ENCODE measurements at places on chromosomes 1 and 21.

DNA sequence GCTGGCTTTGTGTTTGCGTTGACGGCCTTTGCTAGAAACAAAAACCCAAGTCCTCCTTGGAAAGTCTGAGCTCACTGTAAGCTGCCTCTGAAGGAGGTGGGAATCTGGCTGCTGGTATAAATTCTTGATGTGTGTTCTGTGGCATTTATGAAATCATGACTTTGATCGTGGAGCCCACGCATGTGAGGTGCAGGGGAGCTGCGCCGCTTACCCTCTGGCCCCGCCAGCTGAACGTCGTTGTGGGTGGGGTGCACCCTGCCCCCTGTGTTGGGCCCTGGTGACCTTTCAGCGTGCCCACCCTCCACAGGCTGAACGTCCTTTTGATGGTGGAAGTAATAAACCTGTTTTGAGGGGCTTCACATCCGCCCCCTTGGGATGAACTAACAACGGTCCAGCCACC, 21.2 kb upstream of the DIP2A start:
- no peak for DNase-seq

- no peak for DNase-seq
Measured at GRCh38 chr1:27557596-27558340, 46.2 kb downstream of the AHDC1 start.

DNA sequence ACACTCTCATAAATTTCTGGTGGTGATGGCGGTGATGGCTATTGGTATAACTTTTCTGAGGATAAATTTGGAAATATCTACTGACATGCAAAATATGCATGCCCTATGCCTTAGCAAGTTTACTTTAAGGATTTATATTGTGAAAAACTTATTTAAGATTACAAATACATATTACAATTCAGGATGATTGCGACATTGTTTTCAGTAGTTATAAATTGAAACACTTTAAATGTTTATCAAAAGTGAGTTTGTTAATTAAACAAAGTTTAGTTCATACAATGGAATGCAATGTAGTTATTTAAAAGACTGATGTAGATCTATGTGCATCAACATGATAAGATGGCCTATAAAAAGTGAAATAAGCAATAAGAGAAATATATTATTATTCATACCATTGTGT, 331.3 kb upstream of the NR5A2 start:
- no peak for DNase-seq

- DNase-seq, result peak; percentile 69
Measured at GRCh38 chr1:65264197-65264929, 45.0 kb upstream of the DNAJC6 start.

GRCh38 chr1:210358626-210359025, 29.9 kb downstream of the HHAT start:
- no peak for DNase-seq

GRCh38 chr1:245258271-245258920, 103.6 kb downstream of the KIF26B start:
- DNase-seq, result no peak

- DNase-seq, result no peak
Measured at GRCh38 chr1:60818969-60819701, 263.2 kb upstream of the NFIA start.

DNA sequence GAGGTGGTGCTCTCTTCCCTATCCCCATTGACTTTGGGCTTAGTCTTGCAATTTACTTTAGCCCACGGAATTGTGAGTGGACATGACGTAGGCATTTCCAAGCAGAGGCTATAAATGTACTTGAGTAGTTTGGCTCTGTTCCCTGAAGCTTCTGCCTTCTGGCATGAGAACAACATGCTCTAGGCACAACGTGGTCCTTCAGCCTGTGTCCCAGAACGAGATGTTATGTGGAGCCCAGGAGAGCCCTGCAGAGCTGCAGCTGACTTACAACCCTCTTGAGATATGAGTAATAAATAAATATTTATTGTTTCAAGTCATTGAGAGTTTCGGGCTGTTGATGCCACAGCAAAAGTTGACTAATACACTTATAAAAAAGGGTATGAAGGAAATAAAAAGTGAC, 105.2 kb upstream of the HMGB4 start:
- DNase-seq, result peak; percentile 5

GRCh38 chr1:21308847-21309652, 18.8 kb upstream of the ECE1 start:
- no peak for DNase-seq

DNA sequence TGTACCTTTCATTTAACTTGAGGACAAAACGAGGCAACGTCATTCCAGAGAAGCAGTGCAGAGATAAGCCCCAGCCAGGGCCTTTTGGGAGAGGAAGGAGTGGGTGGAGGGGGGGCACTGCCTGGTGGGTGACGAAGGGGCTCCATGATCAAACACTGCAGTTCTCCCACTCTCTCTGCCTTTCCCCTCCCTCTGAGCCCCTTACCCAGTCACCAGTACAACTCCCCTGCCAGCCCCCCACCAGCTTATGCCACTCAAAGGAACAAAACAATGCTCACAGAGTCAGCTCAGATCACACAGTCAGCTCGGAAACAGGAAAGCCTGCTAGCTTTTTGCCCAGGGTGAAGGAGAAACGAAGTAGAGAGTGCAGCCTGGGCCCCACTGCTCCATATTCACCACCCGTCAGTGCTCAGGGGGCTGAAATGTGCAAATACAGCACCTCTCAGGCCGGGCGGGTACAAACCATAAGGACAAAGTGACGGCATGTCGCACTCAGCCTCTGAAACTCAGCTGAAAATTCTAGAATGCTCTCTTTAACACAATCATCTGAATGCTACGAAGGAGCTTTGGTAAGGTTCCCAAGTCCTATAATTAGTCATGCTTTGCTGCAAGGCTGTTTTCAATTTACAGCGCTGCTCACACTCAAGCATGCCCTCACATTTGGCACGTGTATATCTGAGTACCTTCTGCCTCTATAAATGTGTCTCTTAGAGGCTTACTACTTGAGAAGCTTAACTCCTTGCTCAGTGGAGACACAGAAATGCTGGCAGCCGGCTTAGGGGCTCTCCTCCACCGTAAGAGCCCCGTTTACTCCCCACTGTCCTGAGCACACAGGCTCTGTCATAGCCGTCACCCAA, 65.8 kb upstream of the RAB4A start:
- DNase-seq, result peak; percentile 88

GRCh38 chr1:37761416-37762095, 3.4 kb downstream of the EPHA10 start:
- no peak for DNase-seq

DNA sequence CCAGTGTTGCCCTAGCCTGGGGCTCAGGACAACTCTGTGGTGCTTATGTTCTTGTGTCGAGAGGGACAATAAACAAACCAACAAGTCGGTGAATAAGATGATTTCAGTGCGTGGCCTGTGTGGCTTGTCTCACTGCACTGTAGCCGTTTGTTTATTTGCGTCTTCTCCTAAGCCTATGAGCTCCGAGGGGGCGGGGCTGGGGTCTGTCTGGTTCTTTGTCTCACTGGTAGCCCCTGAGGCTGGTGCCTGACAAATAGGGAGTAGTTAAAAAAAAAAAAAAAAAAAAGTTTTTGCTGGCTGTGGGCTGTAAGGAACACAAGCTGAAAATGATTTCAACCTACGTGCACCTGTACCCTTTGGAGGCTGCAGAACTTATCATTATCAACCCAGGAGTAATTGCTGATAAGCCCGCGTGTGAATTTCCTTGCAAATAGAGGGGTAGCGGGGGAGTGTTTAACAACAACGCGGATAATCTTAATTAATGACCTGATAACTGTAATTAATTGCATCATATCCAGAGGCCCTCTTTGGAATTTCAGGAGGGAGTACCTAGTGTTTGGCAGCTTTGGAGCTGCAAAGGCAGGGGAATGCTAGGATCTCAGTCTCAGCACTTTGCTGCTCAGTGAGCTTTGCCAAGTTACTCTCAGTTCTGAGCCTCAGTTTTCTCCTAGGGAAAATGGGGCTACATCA, 925 bp upstream of the ARHGEF10L start:
- no peak for DNase-seq

DNA sequence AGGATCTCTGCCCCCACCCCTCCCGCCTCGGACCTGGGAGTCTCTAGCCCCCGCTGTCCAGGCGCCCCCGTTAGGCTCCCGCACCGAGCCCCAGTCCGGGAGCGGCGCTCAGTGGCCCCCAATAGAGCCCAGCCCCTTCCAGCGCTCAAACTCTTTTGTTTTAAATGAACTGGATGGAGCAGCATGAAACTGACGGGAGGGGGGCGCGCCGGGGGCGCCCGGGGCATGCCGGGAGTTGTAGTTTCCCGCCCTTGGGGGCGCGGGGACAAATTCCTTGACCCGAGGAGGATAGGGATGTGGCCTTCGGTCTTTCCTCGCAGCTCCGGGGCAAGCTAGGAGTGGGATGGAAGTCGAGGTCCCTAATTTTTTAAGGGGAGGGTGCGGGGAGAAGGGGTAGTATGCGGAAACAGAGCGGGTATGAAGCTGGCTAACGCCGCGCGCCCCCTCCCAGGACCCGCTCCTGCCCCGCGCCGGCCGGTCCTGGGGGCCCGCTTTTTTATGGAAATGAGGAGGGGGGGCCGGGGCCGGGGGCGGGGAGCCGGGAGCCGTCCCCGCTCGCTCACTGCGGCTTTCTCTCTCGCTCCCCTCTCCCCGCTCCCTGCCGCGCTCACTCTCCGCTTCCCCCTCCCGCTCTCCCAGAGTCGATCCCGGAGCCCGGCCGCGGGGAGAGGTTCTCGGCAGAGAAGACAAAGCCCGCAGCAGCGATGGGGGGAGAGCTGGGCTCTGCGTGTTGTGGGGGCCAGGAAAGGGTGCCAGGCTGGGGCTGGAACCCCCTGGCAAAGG, at the start of gene MEX3A:
MEX3A (minus strand) TSS at position 157 of the 783 bp plus-strand sequence. CDS start 467 bp downstream, outside the sequence.
- DNase-seq, result peak; percentile 44

GRCh38 chr1:110420874-110421793, 13.6 kb upstream of the LAMTOR5 start:
- DNase-seq, result peak; percentile 41

DNA sequence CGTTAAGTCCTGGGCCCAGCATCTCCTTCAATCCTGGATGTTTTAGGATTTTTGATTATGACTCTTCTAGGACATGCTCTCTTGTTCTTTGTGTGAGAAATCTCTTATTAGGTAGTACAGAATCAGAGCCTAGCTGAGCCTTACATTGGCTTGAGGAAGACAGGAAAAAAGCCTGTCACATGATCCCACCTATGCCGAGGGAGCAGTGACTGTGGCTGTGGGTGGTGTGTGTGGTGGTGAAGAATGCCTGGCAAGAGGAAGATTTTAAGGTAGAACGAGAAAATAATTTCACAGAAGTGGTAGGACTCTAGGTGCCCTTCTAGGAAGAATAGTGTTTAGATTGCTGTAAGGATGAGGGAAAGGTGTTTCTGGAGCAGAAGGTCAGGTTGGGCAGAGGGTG, 449.5 kb upstream of the PROX1 start:
- no peak for DNase-seq

DNA sequence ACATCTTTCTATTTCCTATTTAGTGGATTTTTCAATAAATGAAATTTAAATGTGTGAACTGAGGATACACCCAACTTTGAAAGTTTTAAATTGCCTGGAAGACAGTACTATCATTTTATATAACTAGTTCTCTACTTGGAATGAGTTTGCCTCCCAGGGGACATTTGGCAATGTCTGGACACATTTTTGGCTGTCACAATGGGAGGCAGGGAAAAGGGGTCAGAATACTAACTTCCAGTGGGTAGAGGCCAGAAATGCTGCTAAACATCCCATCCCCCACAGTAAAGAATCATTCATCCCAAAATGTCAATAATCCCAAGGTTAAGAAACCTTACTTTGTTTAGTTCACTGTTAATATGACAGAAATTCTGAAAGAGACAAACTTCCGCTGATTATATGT, 13.2 kb upstream of the NRAS start:
- DNase-seq, result peak; percentile 15

DNA sequence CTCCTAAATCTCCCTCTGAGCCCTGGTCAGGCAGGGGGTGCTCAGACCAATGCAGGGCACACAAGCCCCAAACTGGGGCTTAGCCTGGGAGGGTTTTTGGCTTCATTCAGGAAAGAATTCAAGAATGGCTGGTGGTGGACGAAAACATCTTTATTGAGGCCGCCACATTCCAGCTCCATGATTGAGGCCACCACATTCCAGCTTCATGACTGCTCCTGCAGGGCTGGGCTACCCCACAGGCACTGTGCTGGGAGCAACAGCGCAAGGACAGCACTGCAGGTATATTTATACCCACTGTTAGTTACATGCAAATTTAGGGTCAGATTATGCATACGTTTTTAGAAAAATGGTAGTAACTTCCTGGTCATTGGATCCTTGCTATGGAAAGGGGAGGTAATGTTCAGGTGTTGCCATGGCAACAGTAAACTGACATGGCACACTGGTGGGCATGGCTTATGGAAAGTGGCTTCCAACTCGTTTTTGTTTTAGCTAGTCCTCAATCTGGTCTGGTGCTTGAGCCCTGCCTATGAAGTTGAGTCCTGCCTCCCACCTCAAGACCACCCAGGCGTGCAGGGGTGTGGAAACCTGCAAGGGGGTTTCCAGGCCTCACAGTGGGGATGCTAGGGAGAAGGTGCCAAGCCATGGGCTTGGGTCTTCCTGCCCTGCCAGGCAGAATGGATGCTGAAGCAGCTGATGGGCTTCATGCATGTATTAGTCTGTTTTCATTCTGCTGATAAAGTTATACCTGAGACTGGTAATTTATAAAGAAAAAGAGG, 348.7 kb upstream of the AJAP1 start:
- no peak for DNase-seq

- no peak for DNase-seq
Measured at GRCh38 chr1:154777154-154777553, 92.9 kb downstream of the KCNN3 start.

DNA sequence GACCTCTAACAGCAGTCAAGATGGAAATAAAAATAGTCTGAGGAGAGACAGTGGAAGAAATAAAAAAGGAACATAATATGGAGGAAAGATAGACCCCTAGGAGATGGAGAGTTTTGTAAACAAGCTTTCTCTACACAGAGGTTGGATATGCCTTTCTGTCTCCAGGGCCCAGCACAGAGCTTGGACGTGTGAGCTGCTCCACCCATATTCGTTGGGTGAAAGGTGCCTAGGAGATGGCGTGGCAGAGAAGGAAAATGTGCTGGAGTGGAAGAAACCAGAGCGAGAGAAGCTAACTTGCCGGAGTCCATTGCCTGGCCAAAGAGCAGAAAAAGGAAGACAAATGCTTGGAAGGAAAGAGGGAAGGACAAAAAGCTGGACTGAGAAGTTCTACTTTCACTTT, 78.3 kb upstream of the LMO4 start:
- no peak for DNase-seq

DNA sequence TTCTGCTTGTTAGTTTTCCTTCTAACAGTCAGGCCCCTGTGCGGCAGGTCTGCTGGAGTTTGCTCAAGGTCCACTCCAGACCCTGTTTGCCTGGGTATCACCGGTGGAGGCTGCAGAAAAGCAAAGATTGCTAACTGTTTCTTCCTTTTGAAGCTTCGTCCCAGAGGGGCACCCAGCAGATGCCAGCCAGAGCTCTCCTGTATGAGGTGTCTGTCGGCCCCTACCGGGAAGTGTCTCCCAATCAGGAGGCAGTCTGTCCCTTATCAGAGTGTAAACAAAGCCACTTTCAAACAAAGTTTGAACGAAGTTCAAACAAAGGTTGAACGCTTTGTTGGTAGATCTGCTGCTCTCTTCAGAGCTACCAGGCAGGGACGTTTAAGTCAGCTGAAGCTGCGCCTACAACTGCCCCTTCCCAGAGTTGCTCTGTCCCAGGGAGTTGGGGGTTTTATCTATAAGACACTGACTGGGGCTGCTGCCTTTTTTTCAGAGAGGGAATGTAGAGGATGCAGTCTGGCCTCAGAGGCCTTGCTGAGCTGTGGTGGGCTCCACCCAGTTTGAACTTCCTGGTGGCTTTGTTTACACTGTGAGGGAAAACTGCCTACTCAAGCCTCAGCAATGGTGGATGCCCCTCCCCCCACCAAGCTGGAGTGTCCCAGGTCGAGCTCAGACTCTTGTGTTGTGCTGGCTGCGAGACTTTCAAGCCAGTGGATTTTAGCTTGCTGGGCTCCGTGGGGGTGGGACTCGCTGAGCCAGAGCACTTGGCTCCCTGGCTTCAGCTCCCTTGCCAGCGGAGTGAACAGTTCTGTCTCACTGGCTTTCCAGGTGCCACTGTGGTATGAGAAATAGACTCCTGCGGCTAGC, 401.8 kb downstream of the SRGAP2C start:
- DNase-seq, result no peak
